CD4-positive, alpha-beta T cell treated with Interleukin-17A for 1 hour (primary cell): ENCODE measurements at places on chromosomes 1 and 21.

DNA sequence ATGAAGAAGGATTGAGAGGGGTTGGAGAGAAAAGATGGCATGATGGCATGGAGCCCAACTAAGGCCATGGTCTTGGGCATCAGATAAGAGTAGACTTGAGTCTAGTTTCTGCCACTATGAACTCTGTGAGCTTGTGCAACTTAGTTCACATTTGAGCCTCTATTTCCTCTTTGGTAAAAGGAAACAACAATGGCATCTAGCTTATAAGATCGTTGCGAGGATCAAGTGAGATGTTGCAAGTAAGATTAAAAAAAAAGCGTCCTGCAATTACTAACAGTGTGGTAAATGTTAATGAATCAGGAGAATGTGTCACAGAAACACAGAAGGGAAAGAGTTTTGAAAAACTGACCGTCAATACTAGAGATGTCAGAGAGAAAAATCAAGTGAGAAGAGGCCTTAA lies 202.9 kb upstream of the FGGY start:
- no peak for DNase-seq

DNA sequence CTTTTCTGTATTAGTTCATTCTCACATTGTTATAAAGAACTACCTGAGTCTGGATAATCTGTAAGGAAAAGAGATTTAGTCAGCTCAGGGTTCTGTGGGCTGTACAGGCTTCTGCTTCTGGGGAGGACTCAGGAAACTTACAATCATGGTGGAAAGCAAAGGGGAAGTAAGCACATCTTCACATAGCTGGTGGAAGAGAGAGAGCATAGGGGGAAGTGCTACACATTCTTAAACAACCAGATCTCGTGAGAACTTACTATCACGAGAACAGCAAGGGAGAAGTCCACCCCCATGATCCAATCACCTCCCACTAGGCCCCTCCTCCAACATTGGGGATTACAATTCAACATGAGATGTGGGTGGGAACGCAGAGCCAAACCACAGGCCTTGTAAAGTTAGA lies 37.9 kb upstream of the AHCTF1 start:
- no peak for DNase-seq

DNA sequence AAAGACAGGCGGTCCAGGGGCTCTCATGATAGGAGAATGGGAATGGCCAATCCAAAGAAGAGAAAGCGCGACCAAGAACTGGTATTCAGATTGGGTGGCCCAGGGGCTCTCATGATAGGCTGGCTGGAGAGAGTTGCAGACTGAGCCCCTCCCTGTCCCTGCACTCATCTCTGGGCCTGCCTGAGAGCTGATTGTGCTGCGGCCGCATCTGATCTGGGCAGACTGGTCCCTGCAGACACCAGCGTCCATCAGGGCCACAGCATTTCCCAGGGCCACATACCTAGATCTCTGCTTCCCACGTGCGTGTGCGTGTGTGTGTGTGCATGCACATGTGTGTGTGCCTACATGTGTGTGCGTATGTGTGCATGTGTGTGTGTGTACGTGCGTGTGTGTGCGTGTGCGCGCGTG lies 30.4 kb upstream of the MAN1C1 start:
- no peak for DNase-seq

DNA sequence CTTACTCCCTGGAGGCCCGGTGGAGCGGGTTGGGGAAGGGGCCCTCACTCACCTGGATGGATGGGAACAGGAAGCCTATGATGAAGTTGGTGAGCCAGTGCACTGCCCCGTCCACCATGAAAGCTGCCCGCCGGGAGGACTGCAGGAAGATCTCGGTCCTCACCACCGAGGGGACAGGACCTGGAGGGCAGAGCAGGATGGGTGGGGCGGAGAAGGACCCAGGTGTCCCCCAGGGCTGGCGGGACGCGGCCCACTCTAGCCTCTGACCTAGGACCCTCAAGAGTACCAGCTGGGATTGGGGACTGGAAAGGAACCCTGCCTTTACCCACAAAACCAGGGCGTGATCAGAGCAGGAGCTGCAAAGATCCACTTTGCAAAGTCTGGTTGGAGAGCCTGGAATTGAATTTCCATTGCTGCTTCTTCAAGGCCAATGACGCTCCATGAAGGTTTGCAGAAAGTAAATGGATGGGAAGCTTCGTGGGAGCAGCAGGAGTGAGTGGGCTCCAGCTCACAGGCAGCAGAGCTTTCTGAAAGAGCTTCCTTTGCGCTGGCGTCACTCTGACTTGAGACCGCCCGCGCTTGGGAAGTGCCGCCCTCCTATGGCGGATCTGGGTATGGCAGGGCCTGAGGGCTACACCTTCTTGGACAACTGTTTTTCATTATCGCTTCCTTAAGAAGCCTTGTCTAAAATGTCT lies 21.4 kb downstream of the SLC2A7 start:
- peak; percentile 74 for DNase-seq

DNA sequence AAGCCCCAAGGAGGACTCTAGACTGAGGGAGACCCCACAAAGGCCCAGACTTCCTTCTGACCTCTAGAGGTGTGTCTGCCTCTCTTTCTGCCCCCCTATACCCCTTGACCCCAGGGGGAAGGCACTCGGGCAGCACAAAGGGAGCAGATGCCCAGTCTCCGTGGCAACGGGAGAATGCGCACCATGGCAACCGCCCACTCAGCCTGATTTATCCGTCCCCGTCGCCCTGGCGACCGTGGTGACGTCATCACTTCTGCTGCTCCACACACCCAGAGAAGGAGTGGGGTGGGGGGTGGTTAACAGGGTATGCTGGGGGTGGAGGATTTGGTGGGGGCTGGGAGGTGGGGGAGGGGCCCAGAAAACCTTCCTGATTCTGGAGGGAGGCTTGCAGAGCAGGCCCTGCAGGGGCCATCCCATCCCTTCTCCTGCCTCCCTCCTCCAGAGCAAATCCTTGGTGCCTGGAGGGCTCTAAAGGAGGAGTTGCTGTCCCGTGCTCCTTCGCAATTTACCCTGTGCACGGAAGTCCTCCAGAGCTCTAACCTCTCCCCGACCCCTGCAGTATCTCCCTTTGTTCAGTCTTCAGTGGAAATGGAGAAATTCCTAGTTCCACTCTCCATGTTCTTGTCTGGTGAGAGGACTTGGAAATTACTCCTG lies 6.3 kb downstream of the CELF3 start:
- DNase-seq, result peak; percentile 17

DNA sequence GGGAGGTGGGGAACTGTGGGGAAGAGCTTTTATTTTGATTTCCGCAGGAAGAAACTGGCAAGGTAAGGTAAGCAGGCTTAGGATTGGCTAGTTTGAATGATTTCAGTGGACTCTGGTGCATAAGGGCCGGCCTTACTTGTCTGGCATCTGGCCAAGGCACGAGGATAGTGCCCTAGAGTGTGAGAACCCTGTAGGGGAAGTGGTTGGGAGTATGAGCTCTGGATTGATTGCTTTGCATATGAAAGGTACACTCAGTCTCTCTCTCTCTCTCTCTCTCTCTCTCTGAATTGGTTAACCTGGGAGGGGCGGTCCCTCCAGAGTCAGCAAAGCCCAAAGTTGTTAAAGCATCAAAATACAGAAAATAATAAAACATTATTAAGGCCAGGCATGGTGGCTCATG lies 463.0 kb downstream of the SIPA1L2 start:
- DNase-seq, result no peak

DNA sequence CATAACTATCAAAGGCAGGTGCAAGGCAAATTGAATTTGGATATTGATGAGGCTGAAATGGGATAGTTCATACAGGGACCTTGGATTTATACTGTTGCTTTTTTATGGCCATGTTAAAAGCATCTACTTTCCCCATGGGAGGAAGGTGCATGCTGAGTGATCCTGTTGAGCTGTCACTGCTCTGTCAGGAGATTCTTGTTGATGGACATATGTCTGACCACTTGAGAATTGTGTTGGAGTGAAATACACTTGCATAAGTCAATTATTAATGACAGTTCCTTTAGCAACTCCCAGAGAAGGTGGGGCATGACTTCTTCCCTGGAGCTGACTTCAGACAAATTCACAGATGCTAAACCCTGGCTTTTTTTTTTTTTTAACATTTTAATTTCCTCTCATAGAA lies 58.4 kb upstream of the DYNLT5 start:
- DNase-seq, result no peak

DNA sequence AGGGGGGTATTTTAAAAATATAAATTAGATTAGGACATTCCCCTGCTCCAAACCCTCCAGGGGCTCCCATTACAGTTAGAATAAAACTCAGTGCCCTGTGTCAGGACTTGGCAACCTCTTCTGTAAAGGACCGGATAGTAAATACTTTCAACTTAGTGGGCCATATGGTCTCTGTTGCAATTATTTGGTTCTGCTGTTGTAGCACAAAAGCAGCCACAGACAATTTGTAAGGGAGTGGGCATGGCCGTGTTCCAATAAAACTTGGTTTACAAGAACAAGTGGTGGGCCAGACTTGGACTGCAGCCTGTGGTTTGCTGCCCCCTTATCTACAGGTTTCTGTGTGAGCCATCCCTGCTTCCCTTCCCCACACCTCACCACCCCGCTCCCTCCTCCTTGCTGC lies 92.0 kb downstream of the ACTL8 start:
- DNase-seq, result no peak

DNA sequence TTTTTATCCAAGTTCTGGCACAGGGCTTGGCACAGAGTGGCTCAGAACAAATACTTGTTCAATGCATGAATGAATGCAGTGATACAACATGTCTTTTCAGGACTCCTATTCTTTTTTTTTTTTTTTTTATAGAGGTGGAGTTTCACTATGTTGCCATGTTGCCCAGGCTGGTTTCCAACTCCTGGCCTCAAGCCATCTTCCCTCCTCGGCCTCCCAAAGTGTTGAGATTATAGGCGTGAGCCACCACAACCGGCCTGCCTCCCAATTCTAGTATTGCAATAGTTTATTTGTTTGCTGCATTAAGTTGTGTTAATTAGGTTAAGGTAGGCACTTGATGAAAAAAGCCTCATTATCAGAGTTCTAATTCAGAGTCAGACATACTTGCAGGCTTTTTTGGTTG lies 17.9 kb downstream of the UBE4B start:
- DNase-seq, result no peak

GRCh38 chr1:38507563-38507962 lies 352.0 kb downstream of the RRAGC start:
- DNase-seq, result no peak

- DNase-seq, result peak; percentile 64
These were observed 382.9 kb upstream of the B3GALT2 start for GRCh38 chr1:193569096-193569982.

GRCh38 chr1:13731897-13732296 lies 31.9 kb downstream of the PRDM2 start:
- no peak for DNase-seq

- no peak for DNase-seq
These were observed 29.2 kb upstream of the POFUT2 start for GRCh38 chr21:45316871-45317397.

DNA sequence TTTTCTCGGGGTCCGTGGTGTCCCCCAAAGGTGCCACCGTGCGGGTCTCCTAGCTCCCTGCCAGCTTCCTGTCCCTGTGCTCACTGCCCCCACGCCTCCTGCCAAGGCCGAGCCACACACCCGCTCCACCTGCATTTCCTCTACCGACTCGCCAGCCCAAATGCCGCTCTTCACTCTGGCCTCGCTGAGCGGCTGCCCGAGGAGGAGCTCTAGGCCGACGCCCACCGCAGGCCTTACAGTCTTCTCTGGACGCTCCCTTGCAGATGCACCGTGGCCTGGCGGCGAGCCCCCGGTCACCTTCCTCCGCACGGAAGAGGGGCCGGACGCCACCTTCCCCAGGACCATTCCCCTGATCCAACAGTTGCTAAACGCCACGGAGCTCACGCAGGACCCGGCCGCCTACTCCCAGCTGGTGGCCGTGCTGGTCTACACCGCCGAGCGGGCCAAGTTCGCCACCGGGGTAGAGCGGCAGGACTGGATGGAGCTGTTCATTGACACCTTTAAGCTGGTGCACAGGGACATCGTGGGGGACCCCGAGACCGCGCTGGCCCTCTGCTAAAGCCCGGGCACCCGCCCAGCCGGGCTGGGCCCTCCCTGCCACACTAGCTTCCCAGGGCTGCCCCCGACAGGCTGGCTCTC lies 26.3 kb downstream of the FTCD start:
- DNase-seq, result no peak

DNA sequence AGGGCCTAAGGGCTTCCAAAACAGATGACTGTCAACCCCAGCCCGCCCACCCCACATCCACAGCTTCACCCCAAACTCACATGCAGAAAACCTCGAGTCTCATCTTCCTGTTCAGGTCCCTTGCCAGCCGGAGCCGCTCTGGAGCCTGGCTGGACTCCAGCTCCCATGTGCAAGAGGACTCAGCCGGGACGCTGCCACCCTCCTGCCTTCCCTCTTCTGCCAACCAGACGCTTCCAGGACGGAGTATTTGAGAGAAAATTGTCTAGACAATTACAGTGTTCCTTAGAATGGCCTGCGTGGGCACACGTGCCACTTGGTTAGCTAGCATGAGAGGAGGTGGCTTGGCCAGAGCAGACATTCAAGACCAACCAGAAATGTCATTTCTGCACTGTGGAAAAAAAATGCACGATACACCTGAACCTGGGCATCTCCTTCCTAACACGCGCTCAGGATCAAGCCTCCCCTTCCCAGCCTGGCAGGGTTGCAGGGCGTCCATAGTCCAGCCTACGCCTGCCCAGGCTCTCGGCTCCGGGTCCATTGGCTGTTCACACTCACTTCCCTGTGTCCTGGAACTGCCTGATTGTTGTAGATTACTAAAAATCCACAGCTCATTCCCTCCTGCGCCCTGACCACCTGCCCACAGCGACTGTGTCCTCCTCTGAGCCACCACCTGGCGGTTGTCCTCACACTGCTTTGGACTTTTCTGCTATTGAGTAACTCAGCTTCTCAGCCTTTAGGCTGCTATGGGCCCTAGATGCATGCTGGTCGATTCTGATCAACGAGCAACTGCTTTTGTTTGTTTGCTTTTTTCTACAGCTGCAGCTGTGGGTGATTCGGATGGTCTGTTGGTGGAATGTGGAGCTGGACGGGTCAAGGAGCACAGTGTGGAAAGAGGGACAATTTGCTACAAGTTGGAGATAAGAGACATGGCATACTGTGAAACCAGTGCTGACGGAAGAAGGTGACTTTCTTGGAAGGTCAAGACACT lies at the start of gene CLDN14:
TSS of gene CLDN14 (minus strand) at position 708 of the 988 bp plus-strand sequence. CDS start 18,427 bp downstream, outside the sequence.
- DNase-seq, result no peak

DNA sequence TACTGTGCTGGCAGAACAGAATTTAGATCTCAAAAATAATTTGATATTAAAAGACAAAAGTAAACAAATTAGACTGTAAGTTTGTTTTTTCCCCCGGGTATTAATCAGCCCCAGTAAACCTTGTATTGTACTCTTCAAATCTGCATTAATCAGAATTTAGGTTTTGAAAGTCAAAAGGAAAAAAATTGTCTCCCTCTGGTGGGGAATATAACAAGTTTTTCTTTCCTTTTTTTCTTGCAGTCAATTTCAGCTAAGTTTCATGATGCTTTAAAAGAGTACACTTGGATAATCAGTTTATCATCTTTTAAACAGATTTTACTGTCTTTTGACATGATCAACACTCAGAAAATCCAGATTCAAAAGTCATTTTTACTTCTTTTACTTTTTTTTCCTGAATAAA lies 134.5 kb upstream of the PKN2 start:
- DNase-seq, result no peak

- peak; percentile 2 for DNase-seq
These were observed 103.7 kb downstream of the NCAM2 start for GRCh38 chr21:21101911-21102310.
